Germinal center (tissue), 1 donor: ENCODE measurements at places on chromosomes 6 and 20.

DNA sequence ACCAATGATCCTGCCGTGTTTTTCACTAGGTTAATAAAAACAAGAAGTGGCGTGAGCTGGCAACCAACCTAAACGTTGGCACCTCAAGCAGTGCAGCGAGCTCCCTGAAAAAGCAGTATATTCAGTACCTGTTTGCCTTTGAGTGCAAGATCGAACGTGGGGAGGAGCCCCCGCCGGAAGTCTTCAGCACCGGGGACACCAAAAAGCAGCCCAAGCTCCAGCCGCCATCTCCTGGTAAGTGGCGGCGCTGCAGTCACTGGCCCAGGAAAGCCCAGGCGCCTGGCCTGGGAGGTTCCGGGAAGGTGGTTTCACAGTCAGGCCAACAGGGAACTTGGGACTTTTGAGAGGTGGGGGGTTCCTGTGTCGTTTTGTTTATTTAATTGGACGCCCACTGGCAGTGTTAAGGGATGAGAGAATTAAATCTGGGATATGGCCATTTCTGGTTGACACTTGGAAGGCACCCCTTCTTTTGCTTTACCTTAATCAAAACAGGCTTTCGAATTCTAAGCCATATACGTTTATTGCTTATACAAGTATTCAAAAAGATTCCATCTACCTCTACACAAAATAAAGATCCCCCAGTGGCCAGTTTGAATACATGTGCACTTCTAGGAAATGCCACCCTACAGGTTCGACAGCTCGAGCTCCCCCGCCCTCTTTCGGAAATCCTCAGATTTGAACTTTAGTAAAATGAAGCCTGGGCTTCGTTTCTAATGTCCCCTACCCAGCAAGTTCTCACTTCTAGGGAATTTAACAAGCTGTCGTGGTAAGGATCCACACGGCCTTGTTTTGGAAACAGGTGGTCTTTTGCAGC is 138.9 kb downstream of the TMEM242 start:
- DNase-seq = peak; percentile 62

DNA sequence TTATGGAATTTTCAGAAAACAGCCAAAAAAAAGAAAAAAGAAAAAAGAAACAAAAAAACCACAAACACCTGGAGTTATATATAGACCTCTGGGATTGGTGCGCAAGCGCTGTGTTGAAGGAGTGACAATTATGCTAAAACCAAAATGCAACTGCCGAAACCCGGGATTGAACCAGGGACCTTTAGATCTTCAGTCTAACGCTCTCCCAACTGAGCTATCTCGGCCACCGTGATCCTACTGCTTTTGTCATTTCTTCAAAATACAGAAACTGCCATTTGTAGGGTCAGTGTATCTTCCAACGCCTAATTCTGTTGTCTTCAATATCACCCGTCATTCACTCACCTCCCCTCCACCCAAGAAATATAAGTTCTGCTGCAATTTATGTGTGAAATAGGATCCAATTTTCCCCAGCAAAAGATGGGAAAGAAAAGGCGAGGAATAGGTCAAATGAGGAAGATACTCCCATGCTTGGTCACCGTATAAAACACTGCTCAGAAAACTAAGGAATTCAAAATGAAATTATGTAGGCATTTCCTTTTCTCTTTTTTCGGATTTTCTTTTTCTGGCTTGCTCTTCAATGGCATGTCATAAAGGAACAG is 116.0 kb downstream of the TRIM27 start:
- DNase-seq = no peak

GRCh38 chr6:22437665-22438064 is 131.7 kb upstream of the HDGFL1 start:
- no peak for DNase-seq

GRCh38 chr6:54390362-54390761 is 82.1 kb downstream of the TINAG start:
- no peak for DNase-seq

- DNase-seq = no peak
Observed at GRCh38 chr6:141464490-141464889, 668.2 kb upstream of the GJE1 start.

GRCh38 chr20:51715856-51716185 is 52.4 kb downstream of the ATP9A start:
- no peak for DNase-seq

GRCh38 chr6:30769088-30769852 is 24.9 kb upstream of the IER3 start:
- no peak for DNase-seq

DNA sequence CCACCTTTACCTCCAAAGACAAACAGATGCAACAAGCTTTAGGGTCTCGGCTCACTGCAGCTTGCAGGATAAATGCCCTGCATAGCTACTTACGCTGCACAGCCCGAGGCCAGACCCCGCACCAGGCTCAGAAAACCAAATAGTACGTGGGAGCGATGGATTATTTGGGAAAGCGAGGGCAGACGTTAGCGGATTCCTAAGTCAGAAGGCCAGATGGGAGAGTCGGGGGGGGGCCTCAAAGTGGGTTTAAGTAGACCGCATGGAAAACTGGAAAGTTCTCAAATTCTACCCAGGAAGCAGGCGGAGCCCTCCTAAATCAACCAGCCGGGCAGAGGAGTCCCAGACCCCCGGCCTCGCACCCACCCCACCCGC is 382 bp downstream of the SFT2D1 start:
- no peak for DNase-seq

DNA sequence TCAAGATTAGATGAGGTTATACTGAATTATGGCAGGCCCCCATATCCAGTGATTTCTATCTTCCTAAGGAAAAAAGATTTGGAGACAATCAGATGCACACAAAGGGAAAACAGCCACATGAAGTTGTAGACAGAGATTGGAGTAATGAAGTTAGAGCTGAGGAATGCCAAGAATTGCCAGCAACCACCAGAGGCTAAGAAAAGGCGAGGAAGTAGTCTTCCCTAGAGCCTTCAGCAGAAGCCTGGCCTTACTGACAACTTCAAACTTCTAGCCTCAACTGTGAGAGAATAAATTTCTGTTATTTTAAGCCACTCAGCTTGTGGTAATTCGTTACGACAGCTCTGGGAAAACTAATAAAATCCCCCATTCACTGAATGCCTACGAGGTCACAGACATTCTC is 473.9 kb downstream of the COL12A1 start:
- no peak for DNase-seq

- no peak for DNase-seq
Observed at GRCh38 chr6:38646166-38646878, 6.6 kb upstream of the BTBD9 start.

GRCh38 chr6:161228921-161229591 is 44.8 kb downstream of the AGPAT4 start:
- DNase-seq = no peak

DNA sequence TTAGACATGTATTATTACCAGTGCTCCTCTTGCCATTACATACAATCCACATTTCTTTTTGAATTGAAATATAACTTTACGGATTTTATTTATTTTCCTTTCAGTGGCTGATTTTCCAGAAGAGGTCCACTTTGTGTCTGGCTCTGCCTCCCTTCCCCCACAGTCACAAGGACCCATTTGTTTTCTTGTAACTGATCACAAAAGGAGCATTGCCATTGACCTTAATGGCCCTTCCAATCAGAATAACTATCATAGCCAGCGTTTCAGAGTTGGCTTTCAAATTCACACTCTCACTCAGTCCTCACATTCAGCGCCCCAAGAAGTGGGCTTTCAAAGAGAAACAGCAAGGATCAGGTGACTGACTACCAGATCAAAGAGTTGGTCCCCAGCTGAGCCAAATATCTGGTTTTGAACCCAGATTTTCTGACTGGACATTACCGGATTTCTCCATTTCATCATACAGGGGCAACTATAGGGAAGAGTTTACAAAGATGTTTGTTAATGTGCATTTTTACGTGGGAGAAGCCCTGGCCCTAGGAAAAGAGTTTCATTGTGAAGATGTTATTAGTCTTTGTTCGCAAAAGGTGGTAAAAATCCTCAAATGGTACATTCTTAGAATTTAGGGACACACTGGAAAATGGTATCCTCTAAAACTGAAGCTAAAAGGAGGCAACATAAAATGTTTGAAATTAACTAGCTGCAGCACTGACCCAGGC is 2.0 kb upstream of the SLC22A23 start:
- no peak for DNase-seq

- no peak for DNase-seq
Observed at GRCh38 chr6:55528624-55529023, 50.4 kb downstream of the HMGCLL1 start.

DNA sequence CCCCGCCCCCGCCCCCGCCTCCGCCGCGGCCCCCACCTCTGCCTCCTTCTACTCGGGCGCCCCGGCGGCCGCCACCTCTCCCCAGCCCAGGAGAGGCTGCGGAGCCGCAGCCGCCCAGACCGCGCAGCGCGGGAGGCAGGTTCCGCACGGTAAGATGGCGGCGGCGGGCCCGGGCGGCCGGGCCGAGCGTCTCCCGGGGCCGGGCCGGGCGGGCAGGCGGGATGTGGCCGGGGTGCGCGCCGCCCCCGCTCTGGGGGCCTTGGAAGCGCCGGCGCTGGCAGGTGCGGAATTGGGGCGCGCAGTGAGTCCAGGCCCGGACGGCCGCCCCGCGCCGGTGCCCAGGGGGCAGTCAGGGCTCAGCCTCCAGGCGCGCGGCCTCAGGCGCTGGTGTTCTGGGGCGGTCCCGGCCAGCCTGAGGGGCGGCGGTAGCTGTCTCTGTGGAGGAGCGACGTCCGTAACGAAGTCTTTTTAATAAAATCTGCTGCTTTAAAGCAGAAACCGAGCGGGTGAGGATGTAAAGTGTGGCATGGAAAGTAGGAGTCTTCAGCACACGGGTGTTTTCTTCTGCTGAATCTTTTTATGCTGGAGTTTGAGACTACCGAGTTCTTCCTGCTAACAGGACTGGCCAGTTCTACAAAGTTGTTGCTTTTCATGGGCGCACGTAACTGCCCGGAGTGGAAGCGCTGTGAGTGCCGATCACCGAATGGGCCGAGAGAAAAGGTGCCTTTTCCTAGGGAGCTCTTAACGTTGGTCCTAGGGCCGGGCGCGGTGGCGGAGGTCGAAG is at the start of gene GID8:
Gene GID8 (plus strand): TSS at position 43 of the 784 bp plus-strand sequence. CDS start 3,356 bp downstream, outside the sequence.
- no peak for DNase-seq

DNA sequence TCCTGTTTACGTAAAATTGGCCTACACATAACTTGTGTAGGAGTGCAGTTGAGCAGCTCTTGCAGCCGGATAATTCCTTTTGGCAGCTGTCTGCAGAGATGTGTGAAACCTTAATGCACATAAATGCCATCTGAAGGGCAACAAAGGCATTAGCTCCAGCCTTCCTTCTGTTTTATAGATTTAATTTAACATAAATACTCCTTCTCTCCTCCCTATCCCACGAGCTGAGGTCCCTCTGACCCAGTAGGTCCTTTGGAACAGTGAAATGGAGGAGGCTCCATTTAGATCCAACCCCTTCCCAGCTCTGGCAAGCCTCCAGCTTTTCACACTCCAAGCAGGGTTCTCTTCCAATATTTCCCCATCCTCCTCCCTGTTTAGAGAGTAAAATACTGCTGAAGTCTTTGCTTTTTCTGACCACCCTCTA is 6.5 kb downstream of the PLEKHG1 start:
- DNase-seq = no peak

DNA sequence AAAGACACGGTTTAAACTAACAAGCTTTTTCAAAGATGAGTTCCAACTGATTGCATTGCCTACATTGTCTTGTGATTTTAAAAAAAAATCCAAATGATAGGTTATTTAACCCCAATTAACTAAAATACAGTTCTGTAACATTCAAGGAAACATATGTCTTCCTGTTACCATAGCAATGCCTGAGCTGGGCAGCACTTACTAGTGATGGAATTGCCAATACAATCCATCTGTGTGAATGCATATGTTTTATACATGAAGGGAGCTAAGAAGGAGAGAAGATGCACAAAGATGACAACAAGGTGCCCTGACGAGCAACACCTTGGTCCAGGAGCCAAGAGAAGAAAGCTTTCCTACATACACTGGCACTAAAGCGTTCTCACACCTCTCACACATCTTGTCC is 68.7 kb downstream of the POPDC3 start:
- no peak for DNase-seq

DNA sequence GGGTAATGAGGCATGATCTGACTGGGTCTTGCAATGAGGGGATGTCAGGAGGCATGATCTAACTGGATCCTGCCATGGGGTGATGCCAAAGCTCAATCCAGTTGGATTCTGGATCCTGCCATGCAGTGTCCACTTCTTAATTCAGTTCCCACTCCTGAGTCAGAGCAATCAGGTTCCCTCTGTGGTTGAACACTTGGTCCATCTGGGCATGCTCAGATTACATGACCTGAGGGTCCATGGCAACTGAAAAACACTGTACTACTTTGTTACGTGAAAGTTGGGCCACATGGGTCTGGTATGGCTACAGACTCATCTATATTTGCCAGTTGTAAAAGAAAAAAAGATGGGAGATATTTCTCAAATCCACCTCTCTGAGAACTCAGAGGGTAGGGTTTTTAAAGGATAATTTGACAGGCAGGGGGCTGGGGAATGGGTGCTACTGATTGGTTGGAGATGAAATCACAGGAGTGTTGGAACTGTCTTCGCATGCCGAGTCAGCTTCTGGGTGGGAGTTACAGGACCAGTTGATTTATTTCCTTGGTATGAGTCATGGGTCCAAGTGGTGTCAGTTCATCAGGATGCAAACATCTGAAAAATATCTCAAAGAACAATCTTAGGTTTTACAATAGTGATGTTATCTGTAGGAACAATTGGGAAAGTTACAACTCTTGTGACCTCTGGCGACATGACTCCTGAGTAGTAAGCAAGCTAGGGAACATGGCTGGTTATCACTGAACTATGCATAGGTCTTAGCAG is 21.6 kb downstream of the C6orf163 start:
- no peak for DNase-seq

DNA sequence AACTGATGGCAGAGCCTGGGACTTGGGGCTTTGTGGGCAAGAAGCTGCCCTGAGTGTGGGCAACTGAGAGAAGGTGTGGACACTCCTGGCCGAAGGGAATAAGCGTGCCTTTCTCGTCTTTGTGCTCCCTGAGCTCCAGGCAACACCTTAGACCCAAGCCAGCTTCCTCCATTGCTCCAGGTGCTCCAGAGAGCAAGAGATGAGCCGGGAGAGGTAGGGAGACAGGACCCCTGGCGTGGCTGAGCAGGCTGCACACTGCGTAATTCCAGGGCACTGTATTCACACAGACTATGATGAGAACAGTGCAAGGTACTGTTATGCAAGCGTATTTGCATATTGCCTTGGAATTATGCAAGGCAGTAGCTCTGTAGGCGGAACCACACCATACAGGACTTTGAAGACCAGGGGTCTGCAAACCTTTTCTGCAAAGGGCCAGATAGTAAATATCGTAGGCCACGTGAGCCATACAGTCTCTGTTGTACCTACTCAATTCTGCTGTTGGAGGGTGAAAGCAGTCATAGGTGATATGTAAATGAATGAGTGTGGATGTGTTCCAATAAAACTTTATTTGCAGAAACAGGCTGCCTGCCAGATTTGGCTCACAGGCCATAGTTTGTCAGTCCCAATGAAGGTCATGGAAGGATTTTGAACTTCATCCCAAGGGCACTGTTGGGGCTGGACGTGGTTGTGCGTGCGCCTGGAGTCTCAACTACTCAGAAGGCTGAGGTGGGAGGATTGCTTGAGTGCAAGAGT is 42.1 kb upstream of the FAM83D start:
- no peak for DNase-seq

DNA sequence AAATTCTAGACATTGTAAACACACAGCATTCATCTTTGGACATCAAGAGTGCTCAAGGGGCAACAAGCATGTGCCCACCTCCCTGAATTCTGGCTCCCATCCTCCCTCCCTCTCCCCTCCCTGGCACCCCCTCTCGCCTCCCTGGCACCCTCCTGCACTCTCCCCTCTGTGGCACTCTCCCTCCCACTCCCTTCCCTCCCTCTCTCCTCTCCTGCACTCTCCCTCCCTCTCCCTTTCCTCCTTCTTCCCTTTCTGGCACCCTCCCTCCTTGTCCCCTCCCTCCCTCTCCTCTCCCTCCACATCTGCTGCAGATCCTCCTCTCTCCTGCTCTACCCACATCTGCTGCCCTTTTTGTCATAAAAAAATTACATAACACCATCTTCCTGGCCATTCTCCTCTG is 113.0 kb upstream of the SLC22A23 start:
- DNase-seq = no peak
